ENCODE measurements at places on chromosomes 7 and 10.

GRCh38 chr10:64394744-64395143, 873.5 kb downstream of the REEP3 start:
- no peak for DNase-seq

- DNase-seq, result peak; percentile 54
These were observed 70.7 kb downstream of the CABCOCO1 start for GRCh38 chr10:61733358-61733940.

- DNase-seq, result no peak
These were observed 77.4 kb upstream of the RET start for GRCh38 chr10:42999385-43000020.

DNA sequence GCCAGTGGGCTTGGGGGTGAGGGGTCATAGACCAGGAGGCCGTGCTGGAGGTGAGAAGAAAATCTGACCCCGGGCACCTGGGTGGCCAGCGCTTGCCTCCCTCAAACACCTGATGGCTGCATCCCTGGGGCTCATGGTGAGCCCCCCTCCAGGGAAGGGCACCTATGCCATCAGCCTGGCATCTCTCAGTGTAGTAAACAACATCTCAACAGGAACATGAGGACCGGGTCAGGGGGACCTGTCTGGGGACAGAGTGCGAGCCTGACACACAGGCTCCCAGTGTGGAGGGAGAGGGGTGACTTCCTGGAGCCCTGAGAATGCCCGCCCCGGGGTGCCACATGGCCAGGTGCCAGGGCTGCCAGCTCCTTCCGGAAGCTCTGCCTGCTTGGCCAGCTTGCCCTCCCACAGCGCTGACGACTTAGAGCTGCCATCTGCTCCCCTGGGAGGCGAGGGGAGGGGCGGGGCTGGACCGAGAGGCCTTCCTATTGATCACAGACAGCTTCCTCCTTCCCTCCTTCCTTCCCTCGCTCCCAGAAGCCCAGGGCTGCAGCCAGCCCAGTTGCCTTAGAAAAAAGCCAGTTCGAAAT, 12.3 kb downstream of the STX1A start:
- peak; percentile 97 for DNase-seq

DNA sequence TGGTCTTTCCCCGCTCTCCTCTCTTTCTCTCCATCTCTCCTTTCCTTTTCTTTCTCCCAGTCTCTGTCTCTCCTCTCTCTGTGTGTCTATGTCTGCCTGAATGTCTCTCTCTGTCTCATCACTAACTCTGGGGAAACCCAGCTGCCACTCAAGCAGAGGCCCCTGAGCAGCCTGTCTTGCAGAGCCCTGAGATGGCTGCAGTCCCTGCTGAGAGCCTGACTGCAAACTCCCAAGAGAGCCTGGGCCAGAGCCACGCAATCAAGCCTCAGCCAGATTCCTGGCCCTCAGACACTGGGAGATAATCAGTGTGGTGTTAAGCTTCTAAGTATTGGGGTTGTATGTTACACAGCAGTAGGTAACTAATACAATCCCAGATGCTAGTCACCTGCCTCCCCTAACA, 91.5 kb downstream of the PAXIP1 start:
- DNase-seq, result no peak

DNA sequence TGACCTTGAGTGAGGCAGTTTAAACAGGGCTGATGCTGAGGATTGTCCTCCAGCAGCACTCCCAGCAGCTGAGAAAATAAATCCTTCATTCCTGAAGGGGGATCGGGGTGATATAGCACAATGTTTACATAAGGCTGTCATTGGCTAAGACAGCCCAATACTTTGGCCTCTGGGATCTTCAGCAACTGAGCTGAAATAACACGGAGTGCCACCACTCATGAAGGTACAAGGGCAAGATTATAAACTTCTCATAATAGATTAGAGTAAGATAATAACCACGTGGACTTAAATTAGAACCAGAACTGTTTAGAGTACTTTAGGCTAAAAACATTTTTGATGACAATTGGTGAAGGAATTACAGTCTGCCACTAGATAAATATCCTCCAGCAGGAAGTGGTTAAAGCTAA, 70.0 kb upstream of the PAPSS2 start:
- no peak for DNase-seq

DNA sequence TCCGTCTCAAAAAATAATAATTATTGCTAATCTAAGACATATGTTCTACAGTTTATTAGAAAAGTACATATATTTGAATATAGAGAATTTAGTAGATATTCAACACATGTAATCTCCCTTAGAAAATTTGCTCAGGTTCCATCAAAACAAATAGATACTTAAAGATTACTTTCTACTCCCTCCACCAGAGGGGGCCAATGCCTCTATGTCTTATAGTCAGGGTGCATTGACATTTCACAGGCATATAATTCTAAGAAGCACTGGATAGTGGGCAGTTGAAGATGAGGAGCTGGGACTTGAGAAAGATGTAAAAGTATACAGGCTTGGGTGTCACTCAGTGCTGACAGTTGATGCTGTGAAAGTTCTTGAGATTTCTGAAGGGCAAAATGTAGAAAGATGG, 301.6 kb upstream of the HPS1 start:
- peak; percentile 36 for DNase-seq

DNA sequence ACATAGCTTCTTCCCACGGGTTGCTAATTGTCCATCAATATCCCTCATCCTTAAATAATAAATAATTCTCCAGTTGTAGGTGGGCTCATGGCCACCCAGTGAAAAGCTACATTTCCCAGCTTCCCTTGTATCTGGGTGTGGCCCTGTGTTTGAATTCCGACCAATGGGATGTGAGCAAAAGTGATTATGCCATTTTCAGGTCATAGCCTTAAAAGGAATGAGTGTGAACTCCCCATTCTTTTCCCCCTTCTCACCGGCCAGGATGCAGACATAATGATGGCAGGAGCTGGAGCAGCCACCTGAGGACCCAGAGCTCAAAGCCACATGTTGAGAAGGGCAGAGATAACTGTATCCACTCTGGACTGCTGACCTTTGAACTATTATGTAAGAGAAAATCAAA, 30.3 kb upstream of the CALU start:
- DNase-seq, result no peak

- no peak for DNase-seq
These were observed 64.8 kb upstream of the MEOX2 start for GRCh38 chr7:15751191-15751701.

DNA sequence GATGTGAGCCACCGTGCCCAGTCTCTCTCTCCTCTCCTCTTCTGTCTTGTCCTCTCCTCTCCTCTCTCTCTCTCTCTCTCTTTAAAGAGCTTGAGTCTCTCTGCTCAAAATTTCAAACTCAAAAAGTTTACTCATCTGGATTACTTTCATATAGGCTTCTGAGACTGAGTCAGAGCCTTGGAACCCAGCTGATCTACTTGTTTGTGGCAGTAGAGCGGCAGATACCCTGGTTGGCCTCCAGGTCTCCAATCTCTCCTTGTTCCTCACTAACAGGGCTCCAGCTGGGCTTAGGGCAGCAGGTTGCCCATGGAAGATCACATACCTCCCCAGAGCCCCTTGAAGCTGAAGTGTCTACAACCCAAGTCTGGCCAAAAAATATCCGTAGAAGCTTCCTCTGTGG, 51.0 kb downstream of the HHEX start:
- DNase-seq, result no peak

DNA sequence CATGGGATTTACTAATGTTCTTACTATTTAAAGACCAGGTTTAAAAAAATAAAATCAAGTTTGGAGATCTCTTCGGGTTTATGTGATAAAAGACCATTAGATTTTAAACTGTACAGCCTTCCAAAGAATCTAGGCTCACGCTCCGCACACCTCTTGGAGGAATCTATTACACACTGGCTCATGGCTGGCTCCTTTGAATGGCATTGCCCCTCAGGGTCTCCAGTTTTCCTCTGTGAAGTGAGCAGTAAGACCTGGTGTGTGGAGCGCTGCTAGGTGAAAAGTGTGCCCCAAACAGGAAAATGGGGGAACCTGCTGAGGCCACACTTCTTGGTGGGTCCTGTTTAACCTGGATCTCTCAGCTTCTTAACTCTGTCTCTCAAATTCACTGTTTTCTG, 142.3 kb downstream of the KAT6B start:
- no peak for DNase-seq

GRCh38 chr7:111735661-111736551, 173.6 kb upstream of the IMMP2L start:
- DNase-seq, result peak; percentile 78

GRCh38 chr7:25615593-25615992, 387.3 kb upstream of the NPVF start:
- DNase-seq, result no peak

DNA sequence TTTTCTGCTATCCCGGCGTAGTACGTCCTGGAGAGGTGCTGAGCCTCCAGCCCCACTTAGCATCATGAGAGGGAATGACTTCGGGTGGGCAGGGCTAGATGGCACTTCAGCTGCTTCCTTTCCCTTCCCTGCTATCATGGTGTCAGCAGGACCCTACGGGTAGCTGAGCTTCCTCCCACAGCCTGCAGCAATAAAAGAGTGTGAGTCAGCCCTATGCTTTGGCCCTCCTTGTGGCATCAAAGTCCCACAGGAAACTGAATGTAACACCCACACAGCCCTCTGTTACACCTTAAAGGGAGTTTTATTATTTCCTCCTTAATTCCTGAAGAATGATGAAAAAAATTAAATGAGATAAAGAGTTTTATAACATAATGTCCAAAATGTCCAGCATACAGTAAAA, 458.1 kb downstream of the RPS24 start:
- DNase-seq, result no peak

DNA sequence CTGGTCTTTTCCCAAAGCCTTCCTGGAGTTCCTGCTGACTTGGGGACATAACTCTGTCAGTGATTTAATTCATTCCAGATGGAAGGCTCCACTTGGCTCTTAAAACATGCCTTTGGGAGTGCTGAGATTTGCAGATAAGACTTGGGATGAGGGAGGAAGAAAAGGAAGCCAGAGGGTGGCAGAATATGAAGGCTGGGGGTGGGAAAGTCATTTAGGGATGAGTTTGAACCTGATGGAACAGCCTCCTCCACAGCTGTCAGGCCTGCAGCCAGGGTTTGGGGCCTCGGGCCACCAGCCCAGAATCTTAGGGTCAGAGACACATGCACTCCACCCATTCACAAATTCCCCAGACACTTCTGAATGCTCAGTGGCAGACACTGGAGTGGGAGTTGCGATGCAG, 28.4 kb upstream of the EIF5AL1 start:
- no peak for DNase-seq

DNA sequence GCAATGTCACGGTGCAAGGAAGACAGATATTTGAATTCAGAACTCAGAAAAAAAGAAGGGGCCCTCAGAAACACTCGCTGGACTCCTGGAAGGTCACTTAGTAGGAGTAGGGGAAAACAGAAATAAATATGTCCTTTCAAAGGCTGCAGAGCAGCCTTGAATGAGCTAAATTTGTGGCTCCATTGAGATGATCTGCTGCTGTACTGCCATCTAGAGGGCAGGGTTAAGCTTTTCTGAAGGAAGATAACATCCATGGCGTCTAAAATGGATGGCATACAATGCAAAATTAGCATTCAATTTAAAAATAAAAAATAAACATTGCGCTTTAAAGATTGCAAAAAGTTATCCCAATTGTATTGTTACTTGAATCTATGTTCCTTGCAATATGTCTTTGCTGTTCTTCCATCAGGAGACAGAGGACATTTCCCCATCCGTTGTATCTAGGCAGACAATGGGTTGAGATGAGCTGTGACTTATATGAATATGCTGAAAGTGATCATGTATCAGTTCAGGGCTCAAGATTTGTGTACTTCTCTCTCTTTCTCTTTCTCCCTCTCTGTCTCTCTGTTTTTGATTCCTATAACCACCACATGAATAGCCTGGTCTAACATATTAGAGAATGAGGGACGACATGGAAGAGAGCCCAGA, 642.2 kb downstream of the SH2D4B start:
- peak; percentile 12 for DNase-seq

DNA sequence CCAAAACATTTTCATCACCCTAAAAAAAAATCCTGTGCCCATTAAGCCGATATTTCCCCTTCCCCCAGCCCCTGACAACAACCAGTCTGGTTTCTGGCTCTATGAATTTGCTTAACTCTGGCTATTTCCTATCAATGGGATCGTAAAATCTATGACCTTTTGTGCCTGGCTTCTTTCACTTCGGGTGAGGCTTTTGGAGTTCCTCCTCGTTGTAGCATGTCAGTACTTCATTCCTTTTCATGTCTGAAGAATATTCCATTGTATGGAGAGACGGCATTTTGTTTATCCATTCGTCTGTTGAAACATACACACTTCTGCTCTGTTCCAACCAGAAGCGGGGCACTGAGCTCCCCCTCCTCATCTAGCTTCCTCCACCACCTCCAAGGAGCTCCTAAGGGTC, 29.5 kb downstream of the TACC2 start:
- no peak for DNase-seq

GRCh38 chr10:1706256-1706655, 31.1 kb downstream of the ADARB2 start:
- no peak for DNase-seq

DNA sequence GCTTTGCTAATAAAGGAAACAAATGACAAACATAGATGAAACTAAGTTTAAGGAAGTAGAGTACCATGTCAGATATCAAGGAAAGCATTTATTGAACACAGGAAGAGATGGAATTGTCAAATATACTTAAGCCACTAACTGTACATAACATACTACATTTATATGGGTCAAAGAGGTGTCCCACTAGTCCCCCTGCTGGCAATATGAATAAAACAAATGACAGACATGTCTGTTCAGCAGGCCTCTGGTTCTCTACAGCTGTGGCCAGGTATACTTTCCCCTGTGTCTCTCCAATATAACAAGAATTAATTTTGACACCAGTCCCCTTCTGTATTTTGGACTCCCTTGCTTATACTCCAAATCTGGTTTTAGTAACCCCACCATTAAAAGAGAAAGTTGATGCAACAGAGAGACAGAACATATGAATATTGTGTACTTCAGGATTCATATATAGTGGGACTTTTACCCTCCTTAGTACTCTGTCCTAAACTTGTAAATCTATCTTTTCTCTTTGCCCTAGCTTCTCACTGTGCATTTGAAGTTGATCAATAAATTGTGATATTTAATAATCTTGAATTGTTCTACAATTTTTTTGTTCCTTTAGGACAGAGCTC, 42.9 kb downstream of the CD36 start:
- DNase-seq, result peak; percentile 49

DNA sequence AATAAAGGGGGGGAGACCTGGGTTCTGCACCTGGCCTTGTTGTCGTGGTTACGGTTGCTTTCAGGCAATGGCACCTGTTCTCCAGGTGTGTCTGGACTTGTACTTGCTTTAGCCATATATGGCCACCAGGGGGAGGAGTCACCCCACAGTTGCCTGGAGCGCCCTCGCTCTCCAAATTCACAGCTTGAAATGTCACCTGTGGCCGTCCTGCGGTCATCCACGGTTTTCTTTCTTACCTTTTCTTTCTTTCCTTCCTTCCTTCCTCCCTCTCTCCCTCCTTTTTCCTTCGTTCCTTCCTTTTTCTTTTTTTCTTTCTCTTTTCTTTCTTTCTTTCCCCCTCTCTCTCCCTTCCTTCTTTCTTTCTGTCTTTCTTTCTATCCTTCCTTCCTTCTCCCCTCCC, 157.2 kb upstream of the ZNF92 start:
- peak; percentile 57 for DNase-seq

GRCh38 chr7:114854369-114854768, 67.5 kb upstream of the MDFIC start:
- no peak for DNase-seq

Data from NCI-H460 (cell line).